ENCODE measurements at places on chromosomes 11 and 22.

DNA sequence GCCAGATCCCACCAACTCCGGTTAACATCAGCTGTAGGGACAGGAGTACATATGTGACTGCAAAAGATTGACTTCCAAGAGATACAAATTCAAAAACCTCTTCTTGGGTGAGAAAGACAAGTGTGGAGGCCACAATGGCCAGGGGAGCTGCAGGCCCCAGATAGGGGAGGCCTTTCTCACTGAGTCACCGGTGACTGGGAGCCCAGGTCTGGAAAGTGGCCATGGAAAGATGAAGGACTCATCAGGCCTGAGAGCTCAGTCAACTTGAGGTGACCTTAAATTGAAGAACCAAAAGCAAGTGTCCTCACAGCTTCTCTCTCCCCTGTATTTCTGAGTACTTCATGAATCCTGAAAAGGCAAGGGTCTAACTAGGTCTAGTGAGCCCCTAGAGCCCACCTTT, 90.4 kb upstream of the CLPB start:
- no peak for DNase-seq

- no peak for DNase-seq
Measured at GRCh38 chr22:47484960-47485569, 722.6 kb downstream of the TBC1D22A start.

DNA sequence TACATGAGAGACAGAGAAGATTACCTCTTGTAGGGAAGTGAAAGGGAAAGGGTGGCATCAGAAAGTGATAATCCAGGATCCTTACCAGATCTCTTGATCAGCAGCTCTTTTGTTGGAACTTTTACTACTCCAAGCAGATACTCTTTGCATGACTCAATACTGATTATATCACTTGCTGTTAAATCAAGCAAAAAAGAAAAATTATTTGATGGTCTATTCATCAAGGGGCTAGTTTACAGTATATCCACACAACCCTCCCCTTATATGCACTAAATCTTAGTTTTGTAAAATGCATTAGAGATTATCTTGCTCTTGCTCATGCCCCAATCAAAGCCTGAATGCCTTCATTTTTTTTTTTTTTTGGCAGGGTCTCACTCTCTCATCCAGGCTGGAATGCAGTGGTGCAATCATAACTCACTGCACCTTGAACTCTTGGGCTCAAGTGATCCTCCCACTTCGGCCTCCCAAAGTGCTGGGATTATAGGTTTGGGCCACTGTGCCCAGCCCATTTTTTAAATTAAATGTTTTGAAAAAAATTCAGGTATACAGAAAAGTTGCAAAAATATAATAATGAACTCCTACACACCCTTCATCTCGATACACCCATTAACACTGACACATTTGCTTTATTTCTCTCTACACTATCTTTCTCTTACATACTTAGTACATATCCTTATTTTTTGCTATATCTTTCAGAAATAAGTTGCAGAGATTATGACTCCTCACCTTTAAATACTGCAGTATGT, 76.1 kb upstream of the UCP3 start:
- DNase-seq, result no peak

DNA sequence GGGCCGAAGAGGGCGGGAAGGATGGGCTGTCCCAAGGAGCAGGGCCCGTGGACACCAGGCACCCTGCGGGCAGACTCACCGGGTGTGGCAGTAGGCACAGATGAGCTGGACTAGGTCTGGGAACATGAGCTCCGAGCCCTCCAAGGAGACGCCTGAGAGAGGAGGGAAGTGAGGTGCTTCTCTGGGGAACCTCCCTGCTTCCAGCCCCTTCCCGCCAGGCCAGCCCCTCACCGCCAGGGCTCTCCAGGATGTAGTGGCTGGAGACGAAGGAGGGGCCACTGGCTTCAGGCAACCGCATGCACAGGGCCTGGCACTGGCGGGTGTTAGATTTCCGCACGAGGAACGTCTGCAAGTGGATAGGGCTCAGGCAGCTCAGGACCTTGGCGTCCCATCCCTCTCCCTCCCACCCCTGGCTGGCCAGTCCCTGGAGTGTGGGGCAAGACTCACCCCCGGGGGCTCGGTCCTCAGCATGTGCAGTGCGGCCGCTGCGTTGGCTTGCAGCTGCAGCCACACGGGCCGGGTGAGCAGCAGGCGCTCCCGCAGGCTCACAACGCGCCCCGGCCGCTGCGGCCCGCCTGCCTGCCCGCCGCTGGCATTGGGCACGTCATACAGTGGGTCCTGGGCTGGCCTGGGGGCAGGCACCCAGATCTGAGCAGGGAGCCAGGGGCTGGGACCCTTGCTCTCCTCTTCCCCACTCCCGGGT, 552 bp downstream of the RIN1 start:
- DNase-seq, result no peak

All from H1 (cell line).